Bronchial epithelial cell (primary cell): ENCODE measurements at places on chromosomes 4 and X. TPM values are rescaled to one million over a fixed set of nuclear protein-coding genes. Genes with fewer than 3 reads are reported as not detected.
A peak's percentile ranks its signal among the peaks of the same experiment; 100 is the strongest.

DNA sequence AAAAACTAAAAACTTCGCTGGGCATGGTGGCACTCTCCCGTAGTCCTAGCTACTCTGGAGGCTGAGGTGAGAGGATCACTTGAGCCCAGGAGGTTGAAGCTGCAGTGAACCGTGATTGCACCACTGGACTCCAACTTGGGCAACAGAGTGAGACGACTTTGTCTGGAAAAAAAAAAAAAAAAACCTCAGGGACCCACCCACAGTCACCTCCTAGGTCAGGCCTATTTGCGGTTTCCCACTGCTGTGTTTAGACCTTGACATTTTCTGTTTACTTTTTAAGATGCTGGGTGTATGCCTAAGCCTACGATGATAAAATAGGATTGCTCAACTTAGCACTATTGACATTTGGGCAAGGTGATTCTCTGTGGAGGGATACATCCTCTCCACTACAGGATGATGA is 197.4 kb upstream of the TBL1X start:
- DNase-seq, result no peak

DNA sequence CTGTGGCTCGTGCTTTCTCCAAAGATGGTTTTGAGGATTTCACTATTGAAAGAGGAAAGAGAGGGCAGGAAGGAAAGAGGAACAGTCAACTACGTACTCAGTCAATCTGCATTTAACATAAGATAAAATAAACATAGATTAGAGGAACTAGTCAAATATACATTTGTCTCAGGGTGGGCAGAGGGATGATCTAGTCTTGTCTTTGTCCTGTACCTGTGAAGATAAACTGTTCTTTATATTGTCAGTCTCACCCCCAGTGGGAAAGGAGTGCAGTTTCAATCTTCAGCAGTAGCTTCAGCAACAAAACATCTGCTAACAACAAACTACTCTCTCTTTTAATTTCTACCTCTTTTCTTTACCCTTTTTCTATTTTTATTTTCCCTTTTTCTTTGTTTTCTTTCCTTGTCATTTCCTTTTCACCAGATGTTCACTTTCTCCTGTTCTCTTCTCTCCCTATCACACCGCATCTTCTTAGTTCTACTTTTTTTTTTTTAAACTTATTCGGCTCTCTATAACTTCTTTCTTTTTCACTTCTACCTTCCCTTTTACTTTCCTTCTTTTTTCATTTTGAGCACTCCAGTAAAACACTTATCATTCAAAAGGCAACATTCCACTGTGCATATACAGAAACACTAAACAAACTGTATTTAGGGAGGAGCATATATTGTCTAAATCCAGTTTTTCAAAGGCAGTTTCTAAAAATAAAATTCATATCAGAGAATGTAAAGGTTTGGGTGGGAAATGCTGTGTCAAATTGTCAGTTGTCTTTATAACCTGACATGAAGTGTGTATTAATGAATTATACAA is 51.4 kb upstream of the GUCY1A1 start:
- no peak for DNase-seq

DNA sequence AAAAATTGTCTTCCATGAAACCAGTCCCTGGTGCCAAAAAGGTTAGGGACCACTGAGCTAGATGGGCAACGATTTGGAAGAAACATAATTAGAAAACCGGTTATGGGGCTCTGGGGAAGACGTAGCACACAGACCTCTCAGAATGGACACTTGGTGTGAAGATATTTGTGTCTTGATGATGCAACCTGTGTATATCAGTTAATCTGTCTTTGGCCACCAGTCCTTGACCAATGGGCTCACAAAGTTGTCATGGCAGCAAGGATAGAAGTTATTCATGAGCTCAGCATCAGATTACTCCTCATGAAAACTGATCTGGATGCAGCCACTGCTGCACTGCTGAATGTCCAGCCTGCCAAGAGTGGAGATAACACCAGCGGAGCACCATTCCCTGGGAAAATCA is 13.6 kb downstream of the MTNR1A start:
- no peak for DNase-seq

DNA sequence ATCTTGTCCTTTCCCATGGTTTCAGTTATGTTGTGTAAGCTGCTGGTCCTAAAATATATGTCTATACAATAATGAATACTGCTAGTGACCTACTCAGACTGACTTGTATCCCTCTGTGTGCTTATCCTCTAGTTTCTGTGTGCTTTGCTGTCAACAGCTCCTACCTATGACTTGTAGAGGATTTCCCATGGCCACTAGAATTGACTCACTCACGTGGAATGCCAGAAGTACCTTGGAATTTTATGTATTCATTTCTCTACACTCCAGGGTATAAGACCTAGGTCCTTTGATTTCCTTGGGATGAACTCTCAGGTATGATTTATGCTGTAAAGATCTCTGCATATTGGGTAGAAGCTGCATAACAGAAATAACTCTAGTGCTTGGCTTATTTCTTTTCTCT is 279.9 kb upstream of the SLIT2 start:
- peak; percentile 87 for DNase-seq

- DNase-seq, result no peak
Observed at GRCh38 chrX:68755616-68756125, 73.2 kb upstream of the EFNB1 start.

Gene GJB1
- 0.13 TPM in 1 of 2 replicates, not detected in the other for total RNA-seq

- DNase-seq, result no peak
Observed at GRCh38 chrX:41512394-41512793, 65.3 kb downstream of the NYX start.
